ENCODE measurements at places on chromosomes 2 and 18. TPM values are rescaled to one million over a fixed set of nuclear protein-coding genes. Genes with fewer than 3 reads are reported as not detected.

- no peak for DNase-seq
Measured at GRCh38 chr2:7452110-7452876, 535.1 kb downstream of the RNF144A start.

GRCh38 chr18:8329186-8329771 lies 280.0 kb upstream of the RAB12 start:
- peak; percentile 90 for DNase-seq

DNA sequence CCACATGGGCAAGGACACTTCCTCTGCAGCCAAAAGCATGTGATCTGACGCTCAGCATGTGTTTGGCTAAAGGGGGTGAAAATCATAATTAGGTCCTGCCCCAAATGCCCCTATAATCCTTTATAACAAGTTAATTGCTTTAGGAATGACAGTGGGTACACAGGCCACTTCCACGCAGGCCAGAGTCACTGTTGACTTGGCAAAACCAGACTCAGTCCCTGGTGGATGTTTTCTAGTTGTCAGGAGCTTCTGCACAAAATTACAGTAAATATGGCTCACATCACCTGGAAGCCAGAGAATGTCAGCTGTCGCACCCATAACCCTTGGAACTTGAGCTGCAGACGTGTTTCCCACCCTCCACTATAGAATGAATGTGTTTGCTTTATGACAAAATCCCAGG lies 13.3 kb upstream of the PXDN start:
- DNase-seq: no peak

GRCh38 chr2:191304939-191305875 lies 60.0 kb downstream of the MYO1B start:
- DNase-seq: no peak

DNA sequence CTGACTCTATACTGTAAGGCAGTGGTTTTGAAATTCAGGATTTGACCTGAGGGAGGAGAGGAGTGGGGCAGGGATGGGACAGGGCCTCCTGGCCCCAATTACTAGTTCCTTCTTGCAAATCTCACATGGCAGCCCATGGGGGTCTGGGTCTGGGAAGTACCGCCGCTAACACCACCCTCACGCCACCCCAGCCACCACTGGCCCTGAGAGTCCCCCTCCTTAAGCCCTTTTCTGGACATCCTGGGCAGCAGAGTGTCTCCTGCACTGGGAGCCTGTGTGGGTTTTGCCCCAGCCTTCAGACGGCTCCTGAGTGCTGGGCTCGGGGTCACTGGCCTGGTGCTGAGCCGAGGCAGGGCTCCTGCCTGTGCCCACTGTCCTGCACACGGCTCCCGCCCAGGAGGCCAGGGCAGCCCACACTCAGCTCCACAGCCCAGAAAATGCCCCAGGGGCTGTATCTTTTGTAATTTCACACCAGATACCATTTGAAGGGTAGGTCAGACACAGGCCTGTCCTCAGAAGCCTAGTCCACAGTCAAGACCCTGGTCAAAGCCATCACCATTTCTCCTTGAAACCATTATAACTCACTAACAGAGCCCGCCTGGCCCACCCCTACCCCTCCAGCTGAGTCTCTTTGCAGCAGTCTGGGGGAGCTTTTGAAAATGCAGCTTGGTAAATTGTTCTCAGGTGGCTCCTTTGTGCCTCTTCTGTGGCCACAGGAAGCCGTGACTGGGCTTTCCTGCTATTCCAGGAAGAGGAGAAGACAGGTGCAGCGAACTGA lies 55.1 kb downstream of the CYP27C1 start:
- no peak for DNase-seq

DNA sequence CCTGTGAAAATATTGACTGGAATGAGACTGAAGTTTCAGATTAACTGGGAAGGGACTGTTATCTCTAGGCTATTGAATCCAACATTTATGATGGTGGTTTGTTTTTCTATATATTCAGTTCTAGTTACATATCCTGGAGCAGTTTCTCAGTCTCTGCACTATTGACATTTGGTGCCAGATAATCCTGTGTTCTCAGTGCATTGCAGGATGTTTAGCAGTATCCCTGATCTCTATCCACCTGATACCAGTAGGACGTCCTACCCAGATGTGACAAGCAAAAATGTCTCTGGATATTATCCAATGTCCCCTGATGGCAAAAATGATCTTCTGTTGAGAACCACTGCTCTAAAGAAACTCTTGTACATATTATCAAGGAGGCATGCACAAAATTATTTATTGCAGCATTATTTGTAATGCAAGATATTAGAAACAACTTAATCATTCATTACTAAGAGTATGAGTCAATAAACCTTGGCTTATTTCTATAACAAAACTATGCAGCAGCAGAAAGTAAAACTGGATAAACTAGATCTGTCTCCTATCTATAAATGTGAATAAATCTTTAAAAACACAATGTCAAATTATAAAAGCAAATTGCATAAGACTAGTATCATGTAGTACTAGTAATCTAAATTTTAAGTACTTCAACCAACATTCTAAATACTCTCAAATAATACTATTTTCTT lies 369.3 kb upstream of the RND3 start:
- DNase-seq: peak; percentile 44

- peak; percentile 73 for DNase-seq
Measured at GRCh38 chr2:28683100-28683706, 68.4 kb upstream of the PPP1CB start.

The CDK15 gene
- 5.3 TPM for total RNA-seq

DNA sequence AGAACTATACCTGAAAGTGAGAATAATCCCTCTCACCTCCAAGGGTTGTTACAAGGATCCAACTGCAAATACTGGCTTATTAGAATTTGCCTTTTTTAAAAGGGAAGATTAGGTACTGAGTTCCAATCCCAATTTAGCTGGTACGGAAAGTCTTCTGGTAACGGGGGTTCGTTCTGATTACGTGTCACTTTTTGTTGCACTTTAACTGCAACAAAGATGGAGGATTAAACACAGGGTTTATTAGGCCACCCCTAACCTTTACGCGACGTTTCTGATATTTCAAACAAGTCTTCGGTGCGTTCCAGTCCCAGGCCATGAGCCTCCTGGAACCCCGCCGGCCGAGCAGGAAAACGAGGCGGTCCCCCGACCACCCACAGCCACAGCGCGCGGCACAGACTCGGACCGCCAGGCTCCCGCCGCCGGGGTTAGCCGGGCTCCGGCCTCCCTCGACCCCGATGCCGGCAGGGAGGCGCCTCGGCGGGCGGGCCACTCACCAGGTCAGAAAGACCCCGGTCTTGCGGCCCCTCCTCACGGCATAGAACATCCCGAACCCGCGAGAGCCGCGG lies 411 bp downstream of the RNASEH1 start:
- no peak for DNase-seq

GRCh38 chr18:60060578-60060977 lies 160.8 kb downstream of the PMAIP1 start:
- no peak for DNase-seq

The CD207 gene
- total RNA-seq: not detected

GRCh38 chr2:168245074-168245825 lies 2.1 kb downstream of the STK39 start:
- DNase-seq: no peak

The METTL21A gene
- 8.5 TPM for total RNA-seq

The CTLA4 gene
- total RNA-seq: not detected

The IL36RN gene
- total RNA-seq: not detected

GRCh38 chr2:4486971-4487370 lies 783.6 kb downstream of the DCDC2C start:
- no peak for DNase-seq

The TCF7L1 gene
- total RNA-seq: 2.5 TPM

GRCh38 chr2:53632714-53633113 lies 134.9 kb upstream of the CHAC2 start:
- DNase-seq: no peak

Measured in osteoblast (primary cell).